GDM1 (cell line): ENCODE measurements at places on chromosomes 6 and 20.

DNA sequence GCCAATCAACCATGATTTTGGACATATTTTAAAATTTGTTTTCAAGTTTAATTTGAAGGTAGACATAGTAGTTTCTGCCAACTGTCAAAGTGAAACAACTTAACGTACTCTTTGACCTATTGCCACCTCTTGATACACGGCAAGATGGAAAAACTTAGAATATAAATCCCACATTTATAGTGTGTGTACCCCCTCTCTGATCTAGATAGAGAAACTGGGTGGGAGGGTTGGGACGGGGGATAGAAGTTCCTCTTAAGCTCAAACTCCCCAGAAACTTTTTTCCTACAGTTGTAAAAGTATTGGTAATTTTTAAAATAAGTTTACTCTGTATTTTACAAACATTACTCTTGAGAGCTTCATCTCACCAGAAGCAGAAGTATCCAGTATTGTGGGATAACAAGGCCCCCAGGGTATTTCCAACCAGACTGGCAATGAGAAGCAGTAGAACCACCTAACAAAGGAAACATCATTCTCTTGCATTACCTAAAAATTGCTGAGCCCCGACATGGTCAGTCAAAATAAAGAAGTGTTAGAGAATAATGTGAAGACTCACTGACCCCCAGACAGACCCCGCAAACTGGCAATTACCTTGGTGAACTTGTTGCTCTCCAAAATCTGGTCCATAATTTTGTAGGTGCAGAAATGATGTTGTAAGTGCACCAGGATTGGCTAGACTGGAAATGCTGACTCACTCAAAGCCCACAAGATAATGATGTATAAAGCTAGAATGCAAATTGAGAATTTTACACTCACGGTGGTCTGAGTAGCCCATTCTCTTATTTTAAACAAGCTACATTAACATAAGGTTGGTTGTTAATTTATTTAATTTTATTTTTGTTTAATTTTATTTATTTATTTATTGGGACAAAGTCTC, 74.7 kb upstream of the TNFAIP3 start:
- no peak for DNase-seq

- no peak for DNase-seq
Observed at GRCh38 chr6:52640170-52640569, 30.7 kb upstream of the TMEM14A start.

DNA sequence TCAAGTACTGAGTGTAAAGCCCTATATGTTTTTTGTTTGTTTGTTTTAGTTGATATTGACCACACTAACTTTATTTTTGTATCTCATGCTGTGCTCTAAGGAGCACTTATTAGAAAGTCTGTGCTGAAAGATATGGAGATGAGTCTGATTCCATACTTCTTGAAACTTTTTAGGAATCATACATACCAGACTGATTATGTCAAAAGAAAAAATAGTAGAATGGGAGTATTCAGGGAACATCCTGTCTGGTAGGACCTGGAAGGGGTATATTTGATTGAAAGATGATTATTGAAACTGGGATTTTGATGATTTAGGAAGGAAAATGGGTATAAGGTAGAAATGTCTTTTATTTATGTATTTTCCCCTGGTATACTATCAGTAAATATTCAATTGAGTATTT, 111.4 kb downstream of the QKI start:
- DNase-seq = no peak

GRCh38 chr20:43472671-43473380, 15.1 kb downstream of the SRSF6 start:
- no peak for DNase-seq

- no peak for DNase-seq
Observed at GRCh38 chr6:158249340-158249836, 62.9 kb upstream of the TULP4 start.

- no peak for DNase-seq
Observed at GRCh38 chr20:35870541-35871258, 83.6 kb downstream of the SCAND1 start.

- DNase-seq = no peak
Observed at GRCh38 chr6:92586236-92586977, 833.0 kb downstream of the EPHA7 start.

- no peak for DNase-seq
Observed at GRCh38 chr6:100347901-100348550, 116.7 kb downstream of the SIM1 start.

- DNase-seq = no peak
Observed at GRCh38 chr20:55052459-55052858, 577.1 kb downstream of the DOK5 start.

DNA sequence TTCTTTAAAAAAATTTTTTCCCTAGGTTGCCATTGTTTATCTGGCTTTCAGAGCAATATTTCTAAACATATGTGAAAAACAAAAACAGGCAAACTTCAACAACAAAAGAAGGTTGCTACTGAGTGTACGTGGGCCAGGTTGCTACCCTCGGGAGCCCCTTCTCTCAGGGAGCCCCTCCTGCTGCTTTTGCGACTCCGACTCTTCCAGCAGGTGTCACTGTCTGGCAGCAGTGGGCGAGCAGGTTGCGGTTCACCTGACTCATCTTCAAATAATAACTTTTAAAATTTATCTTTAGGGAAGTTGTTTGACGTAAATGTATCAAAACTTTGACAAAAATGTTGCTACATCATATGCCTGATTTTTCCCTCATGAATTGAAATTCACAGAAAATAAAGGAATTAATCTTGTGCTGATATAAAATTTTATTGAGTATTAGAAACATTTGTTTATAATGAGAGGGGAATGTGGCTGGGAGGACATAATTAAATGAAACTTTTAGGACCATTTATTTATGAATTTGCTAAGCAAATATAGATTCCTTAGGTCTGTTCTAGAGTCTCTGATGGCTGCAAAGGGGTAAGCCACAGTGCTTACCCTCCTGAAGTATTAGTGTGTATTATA, 138.8 kb downstream of the HIVEP1 start:
- DNase-seq = no peak

DNA sequence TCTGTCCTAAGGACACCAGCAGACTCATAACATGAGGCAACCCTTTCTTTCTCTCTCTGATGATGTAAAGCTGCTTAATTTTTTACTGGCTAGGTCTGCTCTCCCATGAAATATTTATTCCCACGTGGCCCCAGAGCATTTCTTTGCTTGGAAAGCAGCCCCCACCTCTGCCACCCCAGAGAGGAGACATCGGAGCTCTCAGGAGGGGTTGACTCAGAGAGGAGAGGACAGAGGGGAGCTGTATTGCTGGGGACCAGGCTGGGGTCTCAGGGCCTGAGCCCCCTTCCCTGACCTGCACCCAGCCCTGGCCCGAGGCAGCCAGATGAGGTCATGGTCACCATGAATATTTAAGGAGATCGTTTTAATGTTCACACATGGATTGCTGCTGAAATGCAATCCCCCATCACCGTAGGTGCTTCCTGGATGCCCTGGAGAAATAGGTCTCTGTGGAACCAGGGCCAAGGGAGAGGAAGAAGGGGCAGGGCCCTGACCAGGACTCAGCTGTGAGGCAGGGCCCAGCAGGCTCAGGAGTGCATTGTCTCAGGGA, 117.5 kb downstream of the DLL1 start:
- no peak for DNase-seq

DNA sequence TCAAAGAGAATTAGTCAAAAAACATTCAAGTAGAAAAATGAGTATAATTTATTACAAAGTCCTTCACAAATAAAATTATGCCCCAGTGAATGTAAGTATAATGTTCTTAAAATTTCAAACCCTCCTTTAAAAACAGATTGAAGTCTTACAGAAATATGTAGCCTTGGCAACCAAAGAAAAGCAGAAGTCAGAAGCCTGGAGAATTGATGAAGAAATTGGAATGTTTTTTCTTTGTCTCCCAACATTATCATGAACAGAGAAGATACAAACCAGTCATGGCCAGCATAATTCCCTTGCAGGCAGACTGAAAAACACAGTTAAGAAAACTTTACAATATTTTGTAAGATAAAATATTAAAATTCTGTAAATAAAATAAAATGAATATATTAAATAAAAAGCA, 221.9 kb downstream of the TBC1D32 start:
- no peak for DNase-seq

DNA sequence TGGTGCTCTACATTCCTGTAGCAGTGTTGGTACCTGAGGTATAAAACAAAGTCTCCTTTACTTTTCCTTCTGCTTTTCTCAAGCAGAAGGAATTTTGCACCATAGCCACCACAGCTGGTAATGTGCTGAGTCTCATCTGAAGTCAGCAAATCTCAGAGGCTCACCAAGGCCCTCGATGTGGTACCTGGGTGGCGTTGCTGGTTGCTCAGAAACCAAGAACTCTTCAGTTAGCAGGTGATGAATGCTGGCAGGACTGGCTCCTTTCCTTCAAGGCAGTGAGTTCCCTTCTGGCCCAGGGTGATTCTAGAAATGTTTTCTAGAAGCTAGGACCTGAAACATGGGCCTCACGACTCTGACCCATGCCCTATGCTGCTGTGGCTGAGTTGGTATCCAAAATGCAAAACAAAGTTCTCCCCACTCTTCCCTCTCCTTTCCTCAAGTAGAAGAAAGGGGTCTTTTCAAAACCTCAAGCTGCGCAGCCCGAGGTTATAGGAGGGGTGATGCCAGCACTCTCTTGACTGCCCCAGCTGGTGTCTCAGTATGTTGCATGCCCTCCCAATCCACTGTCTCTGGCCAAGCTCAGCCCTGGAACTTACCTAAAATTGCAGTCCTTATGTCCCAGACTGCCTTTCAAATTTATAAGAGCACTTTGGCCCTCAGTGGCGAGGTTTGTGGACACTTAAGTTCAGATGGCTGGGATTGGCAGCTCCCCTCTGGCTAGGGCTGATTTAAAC, 592.3 kb downstream of the FRK start:
- DNase-seq = no peak

GRCh38 chr6:170317076-170317475, 10.5 kb downstream of the FAM120B start:
- DNase-seq = no peak

- DNase-seq = no peak
Observed at GRCh38 chr6:28922004-28922820, 1.6 kb downstream of the TRIM27 start.

DNA sequence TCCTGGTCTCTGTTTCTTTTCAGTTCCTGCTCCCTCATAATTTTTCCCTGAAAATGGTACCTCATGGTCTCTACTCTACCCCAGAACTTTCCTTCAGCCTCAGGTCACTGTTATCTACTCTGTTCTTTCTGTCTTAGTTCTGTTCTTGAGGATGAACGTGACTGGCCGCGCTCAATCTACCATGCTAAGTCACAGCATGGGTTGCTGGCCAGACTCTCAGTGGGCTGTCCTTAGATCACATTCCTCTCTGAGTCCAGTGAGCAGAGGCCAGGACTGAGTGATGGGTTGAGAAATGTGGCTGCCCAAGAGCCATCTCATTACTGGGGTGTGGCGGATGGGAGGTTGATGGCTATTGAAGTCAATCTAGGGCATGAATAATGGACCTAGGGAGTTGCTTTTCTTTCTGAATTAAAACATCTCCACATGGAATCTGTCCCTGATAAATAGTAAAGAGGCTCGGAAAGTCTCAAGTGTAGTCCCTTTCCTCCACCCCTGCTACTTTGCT, 164.0 kb upstream of the DTNBP1 start:
- no peak for DNase-seq

- no peak for DNase-seq
Observed at GRCh38 chr6:105850261-105851112, 235.6 kb upstream of the PRDM1 start.

- DNase-seq = no peak
Observed at GRCh38 chr6:131206463-131207251, 71.4 kb downstream of the AKAP7 start.

DNA sequence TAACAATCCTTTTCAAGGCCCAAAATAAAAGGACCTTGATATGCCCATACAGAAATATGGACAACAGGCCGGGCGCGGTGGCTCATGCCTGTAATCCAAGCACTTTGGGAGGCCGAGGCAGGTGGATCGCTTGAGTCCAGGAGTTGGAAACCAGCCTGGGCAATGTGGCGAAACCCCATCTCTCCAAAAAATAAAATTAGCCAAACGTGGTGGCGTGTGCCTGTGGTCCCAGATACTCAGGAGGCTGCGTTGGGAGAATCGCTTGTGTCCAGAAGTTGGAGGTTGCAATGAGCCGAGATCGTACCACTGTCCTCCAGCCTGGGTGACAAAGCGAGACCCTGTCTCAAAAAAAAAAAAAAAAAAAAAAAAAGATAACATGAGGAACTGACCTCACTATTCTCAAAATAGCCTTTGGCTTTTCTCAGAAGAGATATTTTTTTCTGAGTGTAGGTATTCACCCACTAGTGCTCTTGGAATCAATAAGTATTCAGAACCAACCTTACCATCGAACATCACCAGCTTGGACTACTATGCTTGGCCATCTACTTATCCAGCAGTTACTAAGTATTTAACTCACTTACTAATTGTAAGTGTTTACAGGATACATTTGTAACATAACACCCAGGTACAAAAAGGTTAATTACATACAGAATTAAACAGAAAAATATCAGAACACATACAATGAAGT, 99.2 kb downstream of the OR2B2 start:
- DNase-seq = no peak

GRCh38 chr20:5766085-5766764, 16.0 kb downstream of the SHLD1 start:
- no peak for DNase-seq

GRCh38 chr6:116229287-116229913, 24.5 kb downstream of the TSPYL4 start:
- no peak for DNase-seq

GRCh38 chr6:55953335-55953734, 77.9 kb upstream of the BMP5 start:
- DNase-seq = no peak

DNA sequence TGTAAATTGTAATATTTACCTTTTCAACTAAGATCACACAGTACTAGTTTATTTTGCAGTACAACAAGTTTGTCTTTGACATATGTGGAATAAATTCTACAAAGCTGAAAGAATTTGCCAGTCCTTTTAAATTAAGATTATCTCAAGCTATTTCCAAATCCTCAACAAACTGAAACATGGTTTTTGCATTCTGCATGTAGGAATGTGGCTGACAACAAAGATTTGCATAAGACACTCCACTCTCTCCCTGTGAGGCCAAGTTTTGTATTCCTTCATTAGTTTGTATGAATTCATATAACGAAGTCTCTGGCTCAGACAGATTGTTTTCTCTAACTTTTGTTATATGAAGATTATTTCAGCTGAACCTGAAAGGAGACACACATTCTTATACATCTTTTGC, 124.1 kb upstream of the THEMIS start:
- no peak for DNase-seq

DNA sequence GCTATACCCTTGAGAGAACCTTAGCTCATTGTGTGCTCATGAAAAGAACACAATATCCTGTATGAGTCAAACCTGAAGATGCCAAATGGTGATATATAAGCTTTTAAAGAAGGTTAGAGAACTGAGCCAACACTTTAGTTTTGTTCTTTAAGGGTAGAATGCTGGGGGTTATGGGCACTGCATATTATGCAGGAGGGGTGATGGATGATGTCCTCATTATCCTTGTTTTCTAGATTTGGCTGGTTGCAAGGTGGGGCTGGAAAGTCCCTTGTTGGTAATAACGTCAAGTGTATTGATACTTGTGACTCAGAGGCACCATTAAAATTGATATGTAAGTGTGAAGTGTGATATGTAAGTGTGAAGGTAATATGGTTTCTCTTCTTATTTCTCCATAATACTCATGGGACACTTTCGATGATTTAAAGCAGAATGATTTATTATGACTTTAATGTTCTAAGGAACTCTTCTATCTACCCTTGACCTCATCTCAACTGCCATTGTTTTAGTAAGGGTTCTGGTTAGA, 113.7 kb upstream of the DTNBP1 start:
- DNase-seq = no peak

- peak; percentile 72 for DNase-seq
Observed at GRCh38 chr20:59007665-59008511, 834 bp upstream of the CTSZ start.

- DNase-seq = no peak
Observed at GRCh38 chr20:6418732-6419131, 295.9 kb upstream of the FERMT1 start.

- peak; percentile 74 for DNase-seq
Observed at GRCh38 chr6:48535582-48536009, 424.6 kb upstream of the PTCHD4 start.
